ENCODE measurements at places on chromosomes 12 and 14.

DNA sequence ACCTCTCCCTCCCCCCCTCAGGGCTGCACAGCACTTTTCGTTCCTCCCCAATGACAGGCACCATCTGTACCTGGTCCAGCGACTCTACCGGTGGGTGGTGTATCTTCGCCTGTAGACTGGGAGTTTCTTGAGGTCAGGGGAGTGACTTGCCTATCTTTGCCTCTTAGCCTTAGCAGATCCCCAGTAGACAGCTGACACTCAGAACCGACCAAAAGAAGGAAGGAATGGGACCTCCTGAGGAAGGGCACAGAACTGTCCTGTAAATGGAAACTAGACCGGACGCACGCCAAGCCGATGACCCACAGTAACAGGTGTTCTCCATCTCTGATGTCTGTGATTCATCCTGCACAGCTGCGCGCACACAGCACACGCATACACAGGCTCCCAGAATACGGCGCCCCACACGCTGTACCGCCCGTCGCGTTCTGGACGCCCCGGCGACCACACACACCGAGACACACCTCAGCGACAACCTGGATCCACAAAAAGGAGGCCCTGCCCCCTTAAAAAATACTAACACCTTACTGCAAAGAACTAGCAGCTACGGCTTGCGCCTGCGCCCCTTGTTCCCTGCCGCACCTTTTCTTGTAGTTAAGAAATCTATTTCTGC is 673 bp upstream of the TTC9 start:
- DNase-seq: peak; percentile 26

DNA sequence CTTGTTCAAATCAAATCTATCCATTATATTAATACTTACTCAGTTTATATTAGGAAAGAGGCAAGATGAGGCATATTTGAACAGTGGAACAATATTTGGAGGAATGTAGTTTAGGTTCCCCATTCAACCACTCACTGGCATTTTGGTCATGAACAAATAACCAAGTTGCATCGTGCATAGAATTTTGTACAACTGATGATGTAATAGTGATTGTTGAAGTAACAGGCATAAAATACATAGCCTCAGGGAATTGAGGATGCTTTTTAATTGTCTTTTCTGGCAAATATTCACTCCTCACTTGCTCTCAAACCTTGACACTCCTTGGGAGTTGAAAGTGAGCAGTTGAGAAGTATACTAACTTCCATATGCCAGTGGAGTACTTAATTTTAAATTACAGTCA is 175.2 kb downstream of the SRGAP1 start:
- no peak for DNase-seq

DNA sequence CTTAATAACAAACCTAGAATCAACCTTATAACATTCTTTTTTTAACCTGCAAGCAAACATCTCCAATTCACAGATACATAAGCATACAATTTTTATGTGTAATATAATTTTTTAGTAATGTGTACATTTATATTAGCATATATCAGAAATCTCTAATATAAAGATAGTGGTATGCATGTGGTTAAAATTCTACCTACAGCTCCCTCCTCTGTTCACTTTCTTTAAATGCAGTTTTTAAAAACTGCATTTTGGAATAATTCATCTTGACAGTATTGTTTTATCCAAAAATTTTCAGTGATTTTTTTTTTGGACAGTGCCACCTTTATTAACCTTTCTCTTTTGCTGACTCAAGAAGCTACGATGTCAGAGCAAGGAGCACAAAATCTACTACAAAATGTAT is 13.2 kb upstream of the RXYLT1 start:
- no peak for DNase-seq

GRCh38 chr12:70185301-70185700 is 57.9 kb upstream of the CNOT2 start:
- DNase-seq: no peak

DNA sequence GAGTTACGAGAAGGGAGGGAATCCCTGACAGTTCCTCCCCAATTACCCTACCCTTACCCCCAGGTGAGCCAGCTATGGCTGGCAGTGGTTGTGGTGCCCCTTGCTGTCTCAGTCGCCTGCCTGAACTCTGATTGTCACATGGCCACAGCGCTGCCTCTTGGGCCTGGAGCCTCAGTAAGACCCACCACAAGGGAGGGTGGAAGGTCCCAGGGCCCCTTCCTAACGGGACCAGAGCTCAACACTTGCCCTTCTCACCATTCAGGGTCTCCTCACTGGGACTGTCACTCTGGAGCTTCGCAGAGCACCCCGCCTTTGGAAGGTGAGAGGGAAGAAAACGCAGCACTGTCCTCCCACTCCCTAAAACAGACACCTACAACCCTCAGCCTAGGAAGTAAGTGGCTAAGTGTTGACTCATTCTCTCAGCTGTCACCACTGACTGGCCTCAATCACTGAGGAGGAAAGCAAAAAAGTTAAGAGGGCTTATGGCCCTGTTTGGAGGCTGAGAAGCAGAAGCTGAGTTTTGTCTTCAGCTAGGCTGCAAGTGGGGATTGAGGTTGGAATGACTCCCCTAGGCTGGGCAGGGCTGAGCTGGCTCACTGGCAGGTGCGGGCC is 1.0 kb downstream of the TMEM253 start:
- no peak for DNase-seq

DNA sequence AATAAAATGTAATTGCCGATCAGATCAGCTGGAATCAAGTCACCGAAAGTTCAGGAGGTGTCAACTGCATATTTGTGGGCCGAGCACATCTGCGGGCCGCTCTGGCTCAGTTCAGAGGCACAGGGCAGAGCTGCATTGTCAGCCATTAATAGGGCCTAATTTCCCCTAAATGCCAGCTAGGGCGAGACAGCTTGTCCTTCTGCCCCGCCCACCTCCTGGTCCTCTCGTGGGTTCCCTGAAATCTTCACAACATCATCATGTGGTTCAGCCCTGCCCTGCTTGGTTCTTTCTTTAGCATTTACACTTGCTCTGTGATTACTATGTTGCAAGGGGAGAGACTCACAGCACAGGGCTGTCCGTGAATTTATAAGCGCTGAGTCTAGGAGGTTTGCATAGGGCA is 148.9 kb downstream of the CHST11 start:
- no peak for DNase-seq

- no peak for DNase-seq
Measured at GRCh38 chr12:97292588-97292987, 170.0 kb upstream of the RMST start.

Data from stimulated activated CD8-positive, alpha-beta memory T cell treated with anti-CD3 and anti-CD28 coated beads, Interleukin-7, amount 100 ng/mL, for 4 hours (primary cell).